ENCODE measurements at places on chromosomes 12 and 14.

DNA sequence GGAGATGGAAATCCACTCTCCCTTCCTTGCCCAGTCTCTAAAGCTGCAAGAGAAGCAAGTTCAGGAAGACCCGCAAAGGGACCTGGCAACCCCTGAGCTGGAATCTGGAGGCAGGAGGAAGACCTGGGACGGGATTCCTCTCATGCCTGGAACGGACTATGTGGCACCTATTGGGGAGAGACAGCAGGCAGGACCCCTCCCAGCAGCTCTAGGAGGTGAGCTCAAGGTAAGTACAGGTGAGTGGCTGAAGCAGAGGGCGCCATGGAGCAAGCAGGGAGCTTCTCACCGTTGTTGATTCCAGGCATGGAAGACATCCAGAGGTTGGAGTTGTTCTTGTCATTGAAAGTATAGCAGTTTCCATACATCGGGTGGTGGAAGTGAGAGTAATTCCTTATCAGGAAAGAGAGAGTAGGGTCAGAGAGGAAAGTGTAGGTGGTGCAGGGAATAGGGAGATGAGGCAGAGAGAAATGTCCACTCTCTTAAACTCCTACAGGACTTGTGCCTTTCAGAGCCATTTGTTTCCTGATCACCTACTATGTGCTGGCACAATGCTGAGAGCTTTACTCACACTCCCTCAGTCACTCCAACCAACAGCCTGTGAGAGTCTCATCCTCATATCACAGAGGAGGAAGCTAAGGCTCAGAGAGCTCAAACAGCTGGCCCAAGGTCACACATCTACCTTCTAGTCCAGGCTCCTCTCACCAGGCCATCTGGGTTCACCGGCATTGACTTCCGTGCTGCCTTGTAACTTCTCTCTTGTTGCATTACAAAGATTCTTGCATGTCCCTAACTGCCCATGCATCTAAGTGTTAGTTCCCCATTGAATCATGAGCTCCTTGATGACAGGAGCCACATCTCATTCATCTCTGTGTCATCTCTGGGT is 13.9 kb upstream of the TNFRSF1A start:
- no peak for DNase-seq

DNA sequence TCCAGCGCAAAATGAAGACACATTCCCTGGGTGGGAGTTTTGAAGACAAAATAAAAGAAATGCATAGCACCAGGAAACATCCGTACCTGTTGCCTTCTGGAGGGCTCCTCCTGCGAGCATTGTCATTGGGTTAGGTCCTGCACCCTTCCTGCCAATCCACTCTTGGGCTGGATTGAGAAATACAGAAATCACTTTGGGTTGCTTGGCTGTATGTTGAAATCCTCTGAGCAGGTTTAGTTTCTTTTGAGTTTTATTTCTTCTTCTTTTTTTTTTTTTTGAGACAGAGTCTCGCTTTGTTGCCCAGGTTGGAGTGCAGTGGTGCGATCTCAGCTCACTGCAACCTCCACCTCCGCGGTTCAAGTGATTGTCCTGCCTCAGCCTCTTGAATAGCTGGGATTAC is 67.6 kb downstream of the ARF6 start:
- DNase-seq: no peak

DNA sequence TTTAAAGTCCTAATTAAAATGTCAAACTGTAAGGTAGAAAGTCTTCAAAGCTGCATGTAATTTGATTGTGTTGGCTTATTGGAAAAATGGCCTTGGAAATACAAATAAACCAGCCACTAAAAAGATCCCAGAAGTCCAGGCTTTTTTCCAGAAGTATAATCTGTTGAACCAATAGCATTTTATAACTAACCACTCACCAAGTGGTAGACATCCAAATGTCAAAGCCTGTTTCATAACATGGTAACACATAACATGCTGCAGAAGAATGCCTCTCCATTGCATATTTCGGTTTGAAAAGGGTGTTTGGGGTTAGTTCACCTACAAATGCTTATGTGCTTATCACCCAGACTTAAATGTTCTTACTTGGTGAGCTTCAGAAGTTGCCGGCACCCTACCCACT is 183.7 kb upstream of the DIO2 start:
- no peak for DNase-seq

- DNase-seq: no peak
These were observed 662.6 kb downstream of the LRFN5 start for GRCh38 chr14:42269234-42269633.

DNA sequence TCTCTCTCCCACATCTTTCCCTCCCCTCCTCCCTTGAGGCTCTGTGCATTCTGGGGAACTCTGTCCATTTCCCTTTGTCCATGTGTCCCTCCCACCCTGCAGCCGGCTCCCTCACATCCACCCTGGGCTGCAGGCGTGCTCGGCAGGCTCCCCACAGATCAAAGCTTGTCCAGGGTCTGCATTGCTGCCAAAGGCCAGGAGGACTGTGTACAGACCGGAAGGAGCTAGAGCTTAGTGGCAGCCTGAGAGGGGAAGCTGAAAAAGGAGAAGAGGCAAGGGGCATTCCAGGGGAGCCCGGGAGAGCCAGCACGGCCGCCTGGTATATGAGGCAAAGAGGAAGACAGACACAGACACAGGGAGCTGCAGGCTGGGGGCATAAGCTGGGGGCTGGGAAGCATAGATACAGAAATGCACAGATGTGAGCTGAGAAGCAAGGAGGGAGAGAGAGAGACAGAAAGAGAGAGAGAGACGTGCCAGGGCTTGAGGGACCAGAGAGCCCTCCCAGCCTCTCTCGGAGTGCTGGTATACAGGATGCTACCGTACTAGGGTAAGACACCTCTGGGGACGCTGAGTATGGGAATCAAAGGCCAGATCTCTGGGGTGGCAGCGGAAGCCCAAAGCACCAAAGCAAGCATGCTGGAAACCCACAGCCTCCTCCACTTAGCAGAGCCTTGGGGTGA is 3.3 kb downstream of the CD4 start:
- no peak for DNase-seq

GRCh38 chr12:11967376-11968047 is 103.2 kb upstream of the BCL2L14 start:
- DNase-seq: no peak

GRCh38 chr14:51369814-51370213 is 129.8 kb downstream of the TMX1 start:
- DNase-seq: no peak

GRCh38 chr12:124464062-124464461 is 103.3 kb downstream of the NCOR2 start:
- no peak for DNase-seq

- DNase-seq: no peak
These were observed 201.3 kb downstream of the PCNX1 start for GRCh38 chr14:71108398-71109119.

GRCh38 chr12:67689385-67689784 is 40.8 kb downstream of the DYRK2 start:
- DNase-seq: no peak

DNA sequence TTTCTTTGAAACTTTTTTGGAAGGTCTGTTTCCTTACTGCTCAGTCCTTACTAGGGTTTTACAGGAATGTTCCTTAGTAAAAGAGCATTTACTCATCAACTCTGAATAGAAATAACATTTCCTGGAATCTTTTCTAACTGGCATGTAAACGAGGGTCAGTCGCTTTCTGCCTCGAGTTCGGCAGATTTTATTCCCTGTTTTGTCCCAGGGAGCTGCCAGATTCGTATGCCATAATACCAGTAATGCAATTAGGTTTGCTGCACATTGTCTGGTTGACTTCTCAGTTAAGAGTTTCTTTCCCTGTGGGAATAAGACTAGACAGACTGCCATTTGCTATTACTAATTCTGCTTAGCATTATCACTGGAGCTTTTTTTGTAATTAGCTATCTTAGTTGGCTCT is 91.9 kb downstream of the VRK1 start:
- DNase-seq: no peak

- DNase-seq: no peak
These were observed 1.6 kb upstream of the C12orf71 start for GRCh38 chr12:27083861-27084394.

GRCh38 chr14:62694075-62694474 is 351.2 kb downstream of the KCNH5 start:
- no peak for DNase-seq

DNA sequence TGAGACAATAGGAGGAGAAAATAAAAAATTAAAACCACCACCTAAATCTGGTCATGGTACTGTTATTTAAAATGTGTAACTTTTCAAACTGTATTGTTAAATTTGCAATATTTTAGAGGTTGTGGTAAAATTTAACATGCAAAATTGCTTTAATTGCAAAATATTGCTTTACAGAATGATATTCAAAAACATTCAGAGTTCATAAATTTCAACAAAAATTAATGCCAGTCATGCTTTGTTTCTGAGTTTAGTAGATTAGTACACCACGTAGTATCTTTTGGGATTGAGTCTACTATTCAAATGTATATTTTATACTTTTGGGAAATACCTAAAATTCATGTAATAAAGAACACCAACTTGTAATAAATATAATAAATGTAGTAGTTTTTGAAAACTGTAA is 18.3 kb downstream of the ETFRF1 start:
- no peak for DNase-seq

- no peak for DNase-seq
These were observed 39.9 kb downstream of the DNAI7 start for GRCh38 chr12:25155022-25155576.

DNA sequence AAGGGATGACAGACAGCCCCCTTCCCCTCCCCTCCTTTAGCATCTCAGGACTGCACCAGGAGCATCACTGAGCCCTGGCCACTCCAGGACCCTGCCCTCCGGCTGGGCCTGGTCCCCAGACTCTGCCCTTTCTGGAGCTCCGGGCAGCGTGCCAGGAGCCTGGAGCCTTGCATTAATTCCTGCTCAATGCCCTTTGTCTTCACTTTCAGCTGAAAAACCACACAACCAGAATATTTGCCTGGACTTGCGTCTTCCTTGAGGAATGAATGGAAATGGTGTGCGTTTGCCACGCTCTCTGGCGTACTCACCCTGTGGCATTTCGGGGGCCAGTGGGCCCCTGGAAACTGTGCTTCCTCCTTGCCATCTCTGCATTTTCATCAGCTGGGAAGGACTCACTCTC is 8.5 kb upstream of the RFLNA start:
- no peak for DNase-seq
